ENCODE measurements at places on chromosomes 6 and 20.

DNA sequence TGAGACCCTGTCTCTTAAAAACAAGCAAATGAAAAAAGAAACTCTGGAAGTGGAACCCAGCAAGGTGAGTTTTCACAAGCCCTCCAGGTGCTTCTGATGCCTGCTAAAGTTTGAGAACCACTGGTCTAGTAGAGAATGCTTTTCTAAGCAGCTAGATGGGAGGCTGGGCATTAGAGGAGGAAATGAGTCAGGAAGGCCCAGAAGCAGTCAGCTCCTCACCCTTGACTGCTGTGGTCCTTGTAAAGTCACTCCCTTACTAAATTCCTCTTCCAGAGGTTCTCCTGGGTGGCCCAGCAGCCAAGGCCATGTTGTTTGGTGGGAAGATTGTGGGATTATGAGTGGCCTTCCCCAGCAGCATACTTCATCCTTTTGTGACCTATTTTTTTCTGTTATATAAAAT, 52.0 kb upstream of the FYN start:
- no peak for DNase-seq

- no peak for DNase-seq
These were observed 114.6 kb downstream of the CLIC5 start for GRCh38 chr6:45900808-45901752.

GRCh38 chr20:8631271-8631670, 437.6 kb upstream of the PLCB4 start:
- DNase-seq, result no peak

- DNase-seq, result no peak
These were observed 36.4 kb upstream of the KHDC1 start for GRCh38 chr6:73299151-73299971.

DNA sequence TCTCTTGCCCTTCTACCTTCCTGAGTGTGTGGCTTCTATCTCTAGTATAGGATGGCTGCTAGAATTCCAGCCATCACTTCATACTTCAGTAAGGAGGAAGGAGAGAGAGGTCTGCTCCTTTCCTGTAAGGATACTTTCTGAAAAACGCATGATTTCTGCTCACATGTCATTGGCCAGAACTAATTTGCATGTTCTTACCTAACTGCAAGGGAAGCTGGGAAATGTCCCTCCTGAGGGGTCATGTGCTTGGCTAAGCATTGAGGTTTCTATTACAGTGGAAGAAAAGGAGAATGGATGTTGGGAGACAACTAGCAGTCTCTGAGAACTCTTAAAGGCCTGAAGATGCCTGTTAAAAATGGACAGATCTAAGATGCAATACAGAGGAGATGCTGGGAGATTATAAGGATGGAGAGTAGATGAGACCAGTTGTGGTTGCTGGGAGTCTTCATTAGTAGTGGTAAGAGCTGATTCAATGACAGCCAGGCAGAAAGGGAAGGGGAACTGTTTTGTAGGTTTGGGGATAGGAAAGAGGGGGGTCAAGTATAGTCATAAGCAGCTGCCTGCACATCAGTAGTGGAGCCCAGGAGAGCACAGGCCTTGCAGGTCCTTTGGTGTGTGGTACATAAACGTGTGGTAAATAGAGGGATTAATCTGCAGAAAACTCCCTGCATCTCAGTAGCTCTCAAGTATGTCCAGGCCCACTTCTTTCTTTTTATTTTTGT, 20.2 kb downstream of the CDS2 start:
- DNase-seq, result no peak

DNA sequence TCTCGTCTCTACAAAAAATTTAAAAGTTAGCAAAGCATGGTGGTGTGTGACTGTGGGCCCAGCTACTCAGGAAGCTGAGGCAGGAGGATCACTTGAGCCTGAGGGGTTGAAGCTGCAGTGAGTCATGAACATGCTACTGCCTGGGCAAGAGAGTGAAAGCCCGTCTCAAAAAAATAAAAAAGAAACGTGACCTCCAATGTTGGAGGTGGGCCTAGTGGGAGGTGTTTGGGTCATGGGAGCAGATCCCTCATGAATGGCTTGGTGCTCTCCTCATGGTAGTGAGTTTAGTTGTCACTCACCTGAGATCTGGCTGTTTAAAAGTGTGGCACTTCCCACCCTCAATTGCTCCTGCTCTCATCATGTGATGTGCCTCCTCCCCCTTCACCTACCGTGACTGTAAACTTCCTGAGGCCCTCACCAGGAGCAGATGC, 24.3 kb downstream of the RBL1 start:
- DNase-seq, result no peak

- peak; percentile 35 for DNase-seq
These were observed 73.9 kb downstream of the BACH2 start for GRCh38 chr6:90222724-90223198.

DNA sequence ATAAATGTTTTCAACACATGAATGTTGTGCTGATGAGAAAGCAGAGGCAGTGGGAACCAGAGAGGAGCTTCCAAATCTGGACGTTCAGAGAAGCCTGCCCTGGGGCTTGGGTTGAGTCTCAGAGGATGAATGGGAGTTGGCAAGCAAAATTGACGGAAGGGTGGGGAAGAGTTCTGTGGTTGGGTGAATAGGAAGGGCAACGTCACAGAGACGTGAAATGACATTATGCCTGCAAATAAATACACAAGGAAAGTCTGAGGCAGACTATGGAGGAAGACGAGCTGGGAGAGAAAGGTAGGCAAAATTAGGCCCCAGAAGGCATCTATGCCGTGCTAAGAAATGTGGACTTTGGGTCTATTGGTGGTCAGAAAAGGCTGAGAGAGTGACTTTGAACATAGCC, 25.2 kb upstream of the SGK1 start:
- no peak for DNase-seq

- DNase-seq, result no peak
These were observed 126.6 kb downstream of the DOK5 start for GRCh38 chr20:54601831-54602515.

DNA sequence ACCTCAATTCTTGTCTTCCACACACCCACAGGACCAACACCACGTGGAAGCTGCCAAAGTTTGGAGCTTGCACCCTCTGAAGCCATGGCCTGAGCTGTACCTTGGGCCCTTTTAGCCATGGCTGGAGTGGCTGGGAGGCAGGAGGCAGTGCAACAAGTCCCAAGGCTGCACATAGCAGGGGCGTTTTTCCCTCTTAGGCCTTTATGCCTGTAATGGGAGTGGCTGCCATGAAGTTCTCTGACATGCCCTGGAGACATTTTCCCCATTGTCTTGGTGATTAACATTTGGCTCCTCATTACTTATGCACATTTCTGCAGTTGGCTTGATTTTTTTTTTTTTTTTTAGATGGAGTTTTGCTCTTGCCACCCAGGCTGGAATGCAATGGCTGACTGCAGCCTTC, 44.4 kb upstream of the SLC22A3 start:
- no peak for DNase-seq

GRCh38 chr6:5466281-5467136, 205.2 kb downstream of the FARS2 start:
- no peak for DNase-seq

DNA sequence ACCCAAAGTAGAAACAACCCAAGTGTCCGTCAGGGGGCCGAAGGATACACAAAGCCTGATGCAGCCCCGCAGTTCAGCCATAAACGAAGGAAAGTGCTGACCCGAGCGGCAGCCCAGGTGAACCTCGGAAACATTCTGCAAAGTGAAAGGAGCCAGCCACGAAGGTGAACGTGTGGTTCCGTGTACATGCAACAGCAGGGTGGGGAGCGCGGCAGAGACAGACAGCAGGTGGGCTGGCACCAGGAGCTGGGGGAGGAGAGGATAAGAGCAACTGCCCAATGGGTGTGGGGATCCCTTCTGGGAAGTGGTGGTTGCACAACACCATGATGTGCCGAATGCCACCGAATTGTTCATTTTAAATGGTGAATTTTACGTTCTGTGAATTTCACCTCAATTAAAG, 341.8 kb downstream of the ZFAND3 start:
- DNase-seq, result no peak

- no peak for DNase-seq
These were observed 731 bp downstream of the MAK start for GRCh38 chr6:10837622-10837994.

- DNase-seq, result no peak
These were observed 17.1 kb downstream of the HLA-A start for GRCh38 chr6:29959467-29959866.

- no peak for DNase-seq
These were observed 2.1 kb downstream of the NQO2 start for GRCh38 chr6:3001773-3002293.

- no peak for DNase-seq
These were observed 23.3 kb downstream of the EDN1 start for GRCh38 chr6:12313306-12313991.

- no peak for DNase-seq
These were observed 586.0 kb upstream of the CHD6 start for GRCh38 chr20:42204109-42204660.

Data from activated CD8-positive, alpha-beta memory T cell treated with anti-CD3 and anti-CD28 coated beads for 4 hours (primary cell).